ENCODE measurements at places on chromosomes 1 and 21. TPM values are rescaled to one million over a fixed set of nuclear protein-coding genes. Genes with fewer than 3 reads are reported as not detected.

GRCh38 chr1:48627486-48627885 is 149.2 kb downstream of the BEND5 start:
- DNase-seq: no peak

DNA sequence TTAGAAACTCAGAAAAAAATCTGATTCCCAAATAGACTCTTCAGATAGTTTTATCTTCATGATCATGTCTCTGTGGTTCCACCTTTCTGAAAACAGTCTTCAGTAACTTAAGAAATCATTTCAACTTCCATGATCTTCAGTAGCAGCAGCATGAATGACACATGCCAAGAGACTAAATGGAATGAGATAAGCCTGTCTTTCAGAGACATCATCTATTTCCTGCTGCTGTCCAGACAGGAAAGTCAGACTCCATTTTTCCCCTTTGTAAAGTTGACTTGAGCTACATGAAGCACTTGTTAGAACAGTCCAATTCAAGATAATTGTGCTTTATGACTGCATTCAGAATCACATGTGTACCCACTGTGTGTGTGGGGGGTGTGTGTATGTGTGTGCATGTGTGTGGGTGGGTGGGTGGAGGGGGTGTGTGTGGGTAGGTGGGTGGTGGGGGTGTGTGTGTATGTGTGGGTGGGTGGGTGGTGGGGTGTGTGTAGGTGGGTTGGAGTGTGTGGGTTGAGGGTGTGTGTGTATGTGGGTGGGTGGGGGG is 58.8 kb downstream of the CLIC4 start:
- DNase-seq: no peak

DNA sequence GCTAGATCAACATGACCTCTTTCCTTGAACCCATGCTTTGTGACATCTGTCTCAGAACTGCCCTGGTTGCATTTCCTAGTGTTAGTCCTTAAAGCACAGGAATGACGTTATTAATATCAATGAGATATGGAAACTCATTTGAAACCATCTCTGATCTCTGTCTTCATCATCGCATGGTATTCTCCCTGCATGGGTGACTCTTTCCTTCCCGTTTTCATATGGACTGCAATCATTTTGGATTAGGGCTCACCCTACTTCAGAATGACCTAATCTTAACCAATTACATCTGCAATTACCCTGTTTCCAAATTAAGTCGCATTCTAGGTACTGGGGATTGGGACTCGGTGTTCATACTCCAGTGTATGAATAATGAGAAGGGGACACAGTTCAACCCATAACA is 41.7 kb upstream of the DISC1 start:
- no peak for DNase-seq

GRCh38 chr1:101150670-101151069 is 86.1 kb upstream of the S1PR1 start:
- no peak for DNase-seq

DNA sequence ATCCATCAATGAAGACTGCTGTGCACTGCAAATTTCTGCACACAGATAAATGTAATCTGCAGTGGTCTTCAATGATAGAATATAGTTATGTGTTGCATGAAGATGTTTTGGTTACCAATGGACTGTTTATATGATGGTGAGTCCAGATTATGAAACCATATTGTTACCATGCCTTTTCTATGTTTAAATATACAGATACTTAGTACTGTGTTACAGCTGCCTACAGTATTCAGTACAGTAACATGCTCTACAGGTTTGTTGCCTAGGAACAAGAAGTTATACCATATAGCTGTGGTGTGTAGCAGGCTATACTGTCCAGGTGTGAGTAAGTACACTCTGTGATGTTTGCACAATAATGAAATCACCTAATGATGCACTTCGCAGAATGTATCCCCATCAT is 40.8 kb downstream of the SORT1 start:
- no peak for DNase-seq

GRCh38 chr21:27292229-27292628 is 325.3 kb upstream of the ADAMTS5 start:
- DNase-seq: no peak

The KCNT2 gene
- total RNA-seq: 15.3 TPM

DNA sequence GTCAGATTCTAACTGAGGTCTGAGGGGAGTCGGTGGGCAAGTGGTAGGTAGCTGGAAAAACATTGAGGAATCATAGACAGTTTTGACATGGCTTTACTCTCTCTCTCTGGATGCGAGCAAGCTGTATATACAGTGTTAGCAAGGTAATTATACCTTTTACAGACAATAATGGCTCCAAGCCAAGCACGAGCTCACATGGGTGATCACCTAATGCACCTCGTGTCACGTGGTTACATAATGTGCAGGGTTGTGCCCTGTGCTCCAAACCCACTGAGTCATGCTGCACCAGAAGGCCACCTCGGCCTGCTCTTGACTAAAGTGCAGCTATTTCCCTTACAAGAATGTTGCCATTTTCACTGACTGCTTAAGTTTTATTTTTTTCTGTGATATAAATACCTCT is 7.6 kb upstream of the CLCA2 start:
- no peak for DNase-seq

- DNase-seq: no peak
Measured at GRCh38 chr1:200253774-200254495, 155.9 kb downstream of the ZNF281 start.

GRCh38 chr1:211684791-211685190 is 9.4 kb upstream of the NEK2 start:
- no peak for DNase-seq

The CIART gene
- total RNA-seq: 15.1 TPM

All from dorsolateral prefrontal cortex (tissue), 122 donors.